Stimulated activated CD8-positive, alpha-beta memory T cell treated with anti-CD3 and anti-CD28 coated beads, Interleukin-4, amount 100 ng/mL, for 4 hours (primary cell): ENCODE measurements at places on chromosomes 6 and 20.
A peak's percentile ranks its signal among the peaks of the same experiment; 100 is the strongest.

DNA sequence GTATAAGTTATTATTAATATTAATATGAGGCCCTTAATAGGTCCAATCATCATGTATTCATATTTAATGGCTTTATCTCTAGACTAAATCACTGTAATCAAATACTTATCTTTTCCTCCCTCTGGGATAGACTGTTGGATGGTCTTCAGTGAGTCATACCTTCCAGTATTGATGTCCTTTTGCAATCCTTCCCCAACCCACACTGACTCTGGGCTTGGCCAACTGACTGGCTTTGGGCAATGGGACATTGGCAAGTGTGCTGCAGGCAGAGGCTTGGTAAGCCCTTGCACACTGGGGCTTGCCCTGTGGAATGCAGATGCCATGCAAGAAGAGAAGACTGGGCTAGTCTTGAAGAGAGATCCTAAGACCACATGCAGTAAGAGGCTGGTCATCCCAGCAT, 136.6 kb downstream of the CCDC170 start:
- DNase-seq = no peak

GRCh38 chr20:44142413-44142812, 44.6 kb downstream of the JPH2 start:
- DNase-seq = no peak

- no peak for DNase-seq
These were observed 20.2 kb downstream of the KIF25 start for GRCh38 chr6:168017629-168018028.

DNA sequence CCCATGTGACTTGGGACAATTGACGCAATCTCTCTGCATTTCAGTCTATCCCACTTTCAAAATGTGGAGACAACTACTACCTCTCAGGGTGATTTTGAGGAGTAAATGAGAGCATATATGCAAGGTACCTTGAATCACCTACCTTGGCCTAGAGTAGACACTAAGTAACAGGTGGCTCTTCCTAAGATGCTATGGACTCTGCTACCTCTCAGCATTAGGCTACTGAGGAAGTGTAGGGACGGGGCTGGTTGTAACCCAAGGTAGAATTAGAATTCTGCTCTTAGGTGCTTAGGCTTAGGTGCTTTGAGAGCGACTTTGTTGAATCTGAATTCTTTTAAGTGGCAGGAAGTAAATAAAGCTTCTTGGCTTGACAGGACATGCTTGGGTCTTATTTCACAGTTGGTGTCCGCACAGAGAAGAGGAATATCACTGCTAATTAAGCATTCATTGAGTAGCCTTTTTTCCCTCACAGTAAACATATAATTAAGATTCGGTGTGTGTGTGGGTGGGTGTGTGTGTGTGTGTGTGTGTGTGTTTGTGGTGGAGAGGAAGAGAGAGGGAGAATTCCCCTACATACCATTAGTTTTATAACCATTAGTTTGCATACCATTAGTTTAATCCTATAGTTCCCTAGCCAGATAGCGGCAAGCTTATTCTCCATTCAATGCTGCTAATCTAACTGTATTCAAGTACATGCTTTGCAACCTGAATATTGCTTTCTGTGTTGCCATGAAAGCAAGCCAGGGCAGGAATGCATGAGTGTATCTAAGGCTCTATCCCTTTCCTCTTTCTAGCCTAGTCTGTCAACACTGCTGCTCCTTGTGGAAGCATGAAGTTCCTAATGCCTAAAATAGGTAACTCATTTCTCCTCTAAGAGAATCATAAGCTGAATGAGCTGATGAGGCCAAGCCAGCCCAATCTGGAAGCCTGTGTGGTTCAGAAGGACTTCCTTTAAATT, 112.5 kb downstream of the IPCEF1 start:
- DNase-seq = no peak

DNA sequence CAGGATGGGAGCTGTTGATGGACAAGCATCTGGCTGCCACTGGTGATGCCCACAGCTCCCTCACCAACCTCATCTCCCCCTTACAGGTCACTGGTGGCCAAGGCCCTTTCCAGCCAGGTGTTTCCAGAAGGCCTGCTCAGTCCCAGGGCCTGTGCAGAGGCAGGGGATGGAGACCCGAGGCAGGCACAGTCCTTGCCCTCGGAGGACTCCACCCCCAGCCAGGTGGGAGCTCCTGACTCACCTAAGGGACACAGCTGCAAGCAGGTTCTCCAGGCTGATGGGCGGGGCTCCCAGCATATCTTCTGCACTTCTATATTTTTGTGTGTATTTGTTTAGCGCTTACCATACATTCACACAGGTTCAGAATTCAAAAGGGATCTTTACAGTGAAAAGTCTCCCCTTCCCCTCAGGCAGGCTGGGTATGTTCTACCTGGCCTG, 17.4 kb downstream of the PRPH2 start:
- DNase-seq = no peak

DNA sequence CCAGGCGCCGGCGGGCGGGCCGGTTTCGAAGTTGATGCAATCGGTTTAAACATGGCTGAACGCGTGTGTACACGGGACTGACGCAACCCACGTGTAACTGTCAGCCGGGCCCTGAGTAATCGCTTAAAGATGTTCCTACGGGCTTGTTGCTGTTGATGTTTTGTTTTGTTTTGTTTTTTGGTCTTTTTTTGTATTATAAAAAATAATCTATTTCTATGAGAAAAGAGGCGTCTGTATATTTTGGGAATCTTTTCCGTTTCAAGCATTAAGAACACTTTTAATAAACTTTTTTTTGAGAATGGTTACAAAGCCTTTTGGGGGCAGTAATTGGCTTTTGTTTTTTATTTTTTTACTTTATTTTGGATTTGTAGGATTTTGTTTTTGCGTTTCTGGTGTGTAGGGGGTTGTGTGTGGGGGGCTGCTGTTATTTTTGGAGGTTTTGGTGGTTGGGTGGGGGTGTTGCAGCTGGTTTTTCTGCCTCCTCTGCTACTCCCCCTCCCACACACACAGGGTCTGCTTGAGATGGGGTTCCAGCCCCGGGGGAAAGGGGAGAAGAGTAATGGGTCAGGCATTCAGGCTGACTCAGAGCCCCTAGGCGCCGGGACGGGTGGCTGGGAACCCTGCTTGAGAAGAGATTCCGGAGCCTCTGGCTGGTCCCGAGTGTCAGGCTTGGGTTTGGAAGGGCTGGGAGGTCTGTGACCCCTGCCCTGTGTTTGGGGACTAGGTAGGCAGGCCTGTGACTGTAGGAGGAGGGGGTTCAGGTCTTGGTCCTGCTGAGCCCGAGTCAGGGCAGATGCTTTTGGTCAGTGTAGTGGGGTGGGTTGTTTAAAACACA, 2.0 kb downstream of the CEBPB start:
- DNase-seq = peak; percentile 57

- no peak for DNase-seq
These were observed 973 bp downstream of the CD40 start for GRCh38 chr20:46119028-46119546.

DNA sequence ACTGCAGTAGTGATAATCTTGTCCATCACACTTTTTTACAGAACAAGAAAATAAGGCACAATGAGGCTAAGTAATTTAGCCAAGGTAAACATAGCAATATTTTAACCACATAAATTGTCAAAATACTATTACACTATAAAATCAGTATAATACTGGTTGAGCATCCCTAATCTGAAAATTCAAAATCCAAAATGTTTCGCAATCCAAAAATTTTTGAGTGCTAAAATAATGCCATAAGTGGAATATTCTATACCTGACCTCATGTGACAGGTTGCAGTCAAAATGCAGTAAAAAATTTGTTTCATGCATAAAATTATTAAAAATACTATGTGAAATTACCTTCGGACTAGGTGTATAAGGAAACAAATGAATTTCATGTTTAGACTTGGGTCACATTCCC, 101.5 kb downstream of the PDSS2 start:
- DNase-seq = no peak

- DNase-seq = no peak
These were observed 14.3 kb upstream of the INSM1 start for GRCh38 chr20:20353576-20353975.

DNA sequence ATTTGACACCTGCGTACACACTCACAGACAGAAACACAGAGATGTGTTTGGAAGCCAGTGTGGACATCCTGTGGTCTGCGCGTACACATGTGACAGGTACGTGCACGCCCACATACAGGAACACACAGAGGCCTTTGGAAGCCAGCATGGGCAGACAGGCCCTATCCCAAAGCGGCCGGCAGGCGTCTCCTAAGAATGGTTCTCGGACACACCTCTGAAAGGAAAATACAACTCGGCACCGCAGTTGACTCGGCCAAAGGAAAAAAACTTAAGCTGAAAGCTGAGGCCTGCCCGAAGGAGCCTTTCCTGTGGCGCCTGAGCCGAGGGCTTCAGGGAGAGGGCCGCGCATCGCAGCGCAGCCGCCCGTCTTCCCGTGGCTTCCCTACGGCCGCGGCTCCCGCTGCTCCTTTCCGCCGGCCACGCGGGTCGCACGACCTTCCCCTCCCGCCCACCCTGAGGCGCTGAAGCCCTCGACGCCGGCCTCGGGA, 1.4 kb upstream of the CEP43 start:
- DNase-seq = no peak

DNA sequence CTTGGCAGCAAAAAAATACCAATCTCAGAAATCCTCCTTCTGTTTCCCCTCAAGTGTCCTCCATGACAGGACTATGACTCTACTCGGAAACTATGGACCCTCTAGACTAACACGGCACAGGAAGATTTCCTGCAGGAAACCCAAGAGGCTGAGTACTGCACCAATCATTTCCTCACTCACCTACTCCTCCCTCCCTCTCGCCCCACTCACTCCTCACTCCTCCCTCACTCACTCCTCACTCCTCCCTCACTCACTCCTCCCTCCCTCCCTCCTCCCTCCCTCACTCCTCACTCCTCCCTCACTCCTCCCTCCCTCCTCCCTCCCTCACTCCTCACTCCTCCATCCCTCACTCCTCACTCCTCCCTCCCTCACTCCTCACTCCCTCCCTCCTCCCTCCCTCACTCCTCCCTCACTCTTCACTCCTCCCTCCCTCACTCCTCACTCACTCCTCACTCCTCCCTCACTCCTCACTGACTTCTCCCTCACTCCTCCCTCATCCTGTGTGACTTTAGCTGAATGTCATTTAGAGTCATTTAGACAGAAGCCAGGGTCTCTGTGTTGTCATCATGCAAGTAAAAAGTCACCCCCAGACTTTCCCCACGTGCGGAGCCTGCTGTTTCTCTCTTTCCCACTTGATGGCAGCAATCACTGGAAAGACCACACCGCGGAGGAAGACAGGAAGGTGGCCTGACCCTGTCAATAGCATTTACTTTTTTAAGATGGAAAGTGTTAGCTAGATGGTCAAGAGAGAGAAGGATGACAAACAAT, 226.8 kb upstream of the PDE10A start:
- DNase-seq = no peak

DNA sequence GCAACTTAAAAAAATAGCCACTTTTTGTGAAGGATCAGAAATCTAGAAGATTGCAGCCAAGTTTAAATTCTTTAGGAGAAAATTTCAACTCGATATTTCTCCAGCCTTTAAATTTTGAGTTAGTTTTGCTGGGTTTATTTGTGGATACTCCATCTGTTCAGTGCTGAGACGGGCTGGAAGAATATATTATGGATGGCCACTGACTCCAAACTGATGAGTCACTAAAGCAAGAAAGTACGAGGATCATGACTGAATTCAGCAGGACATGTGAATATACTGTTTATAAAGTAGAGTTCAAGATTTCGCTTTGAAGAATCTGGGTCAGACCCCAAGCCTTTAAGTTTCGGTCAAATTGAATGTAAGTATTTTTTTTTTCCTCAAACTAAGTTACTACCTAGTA, 199.5 kb downstream of the ADGRB3 start:
- DNase-seq = no peak

DNA sequence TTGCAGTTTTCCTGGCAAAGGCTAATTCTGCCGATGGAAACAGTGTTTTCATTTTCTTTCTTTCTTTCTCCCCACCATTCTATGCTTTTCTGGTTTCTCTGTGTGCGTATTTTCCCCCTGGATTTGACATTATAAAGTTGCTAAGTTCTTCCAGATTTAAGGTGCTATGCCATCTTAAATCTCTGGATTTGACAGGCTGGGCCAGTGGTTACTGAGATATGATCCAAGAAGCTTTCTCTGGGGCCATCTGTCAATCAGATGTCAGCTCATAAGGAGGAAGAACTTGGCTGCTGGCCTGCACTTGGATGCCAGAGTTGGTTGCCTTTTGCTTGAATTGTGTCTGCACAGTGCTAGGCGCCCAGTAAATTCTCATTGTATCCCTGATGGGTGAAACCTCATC, 39.7 kb downstream of the SLC2A10 start:
- DNase-seq = no peak

GRCh38 chr20:38818113-38819065, 12.9 kb downstream of the PPP1R16B start:
- no peak for DNase-seq

DNA sequence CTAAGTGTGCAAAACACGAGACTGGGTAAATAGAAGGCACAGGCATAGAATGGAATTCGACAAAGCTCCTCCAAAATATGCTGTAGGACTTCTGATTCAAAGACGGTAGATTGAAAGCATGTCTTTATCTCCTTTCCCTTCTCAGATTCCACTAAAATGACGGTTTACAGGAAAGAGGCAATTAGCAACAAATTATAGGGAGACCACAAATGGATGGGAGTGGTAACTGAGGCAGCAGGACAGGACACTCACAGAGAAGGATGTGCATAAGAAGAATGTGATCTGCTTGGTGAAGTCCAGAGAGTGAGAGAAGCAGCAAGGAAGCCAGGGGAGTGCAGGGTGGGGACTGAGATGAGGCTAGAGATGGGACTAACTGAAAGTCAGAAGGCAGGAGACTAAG, 113.4 kb upstream of the MRPS10 start:
- DNase-seq = no peak
